ENCODE measurements at places on chromosomes 3 and 15.

DNA sequence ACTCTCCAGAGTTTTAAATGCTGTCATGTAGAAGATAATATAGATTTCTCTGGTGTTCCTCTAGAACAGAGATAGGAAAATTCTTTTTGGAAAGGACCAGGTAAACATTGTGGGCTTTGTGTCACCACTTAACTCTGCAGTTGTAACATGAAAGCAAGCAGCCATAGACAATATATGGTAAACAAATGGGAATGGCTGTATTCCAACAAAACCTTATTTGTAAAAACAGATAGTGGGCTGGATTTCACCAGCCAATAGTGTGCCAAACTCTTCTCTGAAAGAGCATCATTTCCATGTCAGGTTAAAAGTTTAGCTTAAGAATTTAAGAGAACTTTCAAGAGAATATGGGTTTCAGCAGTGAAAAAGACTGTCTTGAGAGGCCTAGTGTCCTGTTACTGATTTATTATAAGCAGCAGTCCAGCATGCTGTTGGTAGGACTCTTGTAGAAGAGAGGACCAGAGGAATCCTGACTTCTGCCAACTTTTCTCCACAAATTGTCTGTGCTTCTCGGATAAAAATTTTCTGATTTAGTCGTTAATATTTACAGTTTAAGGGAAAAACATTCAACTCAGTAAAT lies 107.7 kb downstream of the TCF12 start:
- DNase-seq = no peak

GRCh38 chr3:16509721-16510619 lies 3.5 kb downstream of the RFTN1 start:
- DNase-seq = no peak

DNA sequence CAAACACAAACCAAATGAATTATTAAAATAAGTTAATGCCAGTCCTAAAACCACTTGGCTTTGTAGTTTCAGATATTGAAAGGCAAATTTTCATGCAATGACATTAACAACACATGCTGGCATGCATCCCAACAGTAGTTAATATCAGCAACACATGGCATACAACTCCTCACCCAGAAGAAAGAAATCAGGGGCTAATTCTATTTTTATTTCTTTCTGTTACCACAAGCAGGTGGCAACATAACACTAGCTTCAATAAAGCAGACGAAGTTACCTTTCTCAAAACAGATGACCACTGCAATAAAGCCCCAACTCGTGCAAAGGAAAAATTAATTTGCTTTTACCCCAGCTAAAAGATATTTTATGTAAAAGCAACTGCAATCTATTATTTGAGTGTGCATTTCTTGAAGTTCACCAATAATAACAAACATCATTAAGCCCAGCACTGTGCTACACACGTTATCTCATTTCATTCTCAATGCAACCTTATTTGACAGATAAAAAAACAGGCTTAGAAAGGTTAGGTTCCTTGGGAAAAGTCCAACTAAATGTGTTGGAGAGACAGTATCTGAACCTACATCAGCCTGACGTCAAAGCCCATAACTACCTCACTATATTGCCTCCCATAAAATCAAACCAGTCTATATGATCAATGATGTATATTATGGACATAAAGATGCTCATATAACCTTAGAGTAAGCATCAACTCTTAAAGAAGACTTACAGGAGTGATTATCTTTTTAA lies 2.8 kb downstream of the TOP2B start:
- DNase-seq = no peak

GRCh38 chr15:29302871-29303270 lies 33.2 kb upstream of the NSMCE3 start:
- no peak for DNase-seq

GRCh38 chr3:149089395-149089794 lies 3.1 kb upstream of the HLTF start:
- DNase-seq = no peak

DNA sequence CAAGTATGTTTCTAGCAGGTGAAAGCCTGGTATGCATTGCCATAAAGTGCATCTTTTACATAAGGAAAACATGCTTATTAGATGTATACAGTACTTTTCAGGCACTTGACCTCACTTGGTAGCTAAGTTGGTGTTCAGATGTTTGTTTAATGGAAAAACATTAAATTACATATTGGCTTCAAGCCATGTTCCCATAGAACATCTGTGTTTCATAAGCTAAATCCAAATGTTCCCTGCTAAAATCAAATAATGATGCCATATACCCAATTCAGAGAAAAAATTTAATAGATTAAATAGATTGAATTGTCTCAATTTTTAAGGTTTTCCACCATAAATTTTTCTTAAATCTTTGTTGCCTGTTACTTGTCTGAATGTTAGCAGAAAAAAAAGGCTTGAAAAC lies 19.1 kb upstream of the RPL22L1 start:
- DNase-seq = no peak

GRCh38 chr3:171123915-171124314 lies 97.4 kb upstream of the SLC2A2 start:
- DNase-seq = no peak

GRCh38 chr15:63497642-63498467 lies 6.5 kb upstream of the USP3 start:
- no peak for DNase-seq

GRCh38 chr3:190495354-190495753 lies 18.5 kb upstream of the IL1RAP start:
- no peak for DNase-seq

DNA sequence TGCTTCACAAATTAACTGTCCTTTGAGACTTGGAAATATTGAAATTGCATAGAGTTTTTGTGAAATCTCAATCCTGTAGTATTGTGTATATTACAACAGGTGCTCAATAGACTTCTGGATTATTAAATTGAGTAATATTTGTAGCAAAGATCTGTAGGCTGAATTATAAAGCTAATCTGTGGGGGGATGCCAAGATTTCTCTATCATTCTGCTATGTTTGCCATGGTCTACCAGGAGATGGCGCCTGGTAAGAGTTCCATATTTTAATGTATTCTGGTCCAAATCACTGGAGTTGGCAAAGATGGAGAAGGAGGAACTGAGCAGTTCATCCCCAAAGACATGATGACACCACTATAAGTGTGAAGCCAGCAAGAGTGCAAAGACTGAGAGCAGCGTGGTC lies 340.9 kb upstream of the TPRG1 start:
- DNase-seq = no peak

DNA sequence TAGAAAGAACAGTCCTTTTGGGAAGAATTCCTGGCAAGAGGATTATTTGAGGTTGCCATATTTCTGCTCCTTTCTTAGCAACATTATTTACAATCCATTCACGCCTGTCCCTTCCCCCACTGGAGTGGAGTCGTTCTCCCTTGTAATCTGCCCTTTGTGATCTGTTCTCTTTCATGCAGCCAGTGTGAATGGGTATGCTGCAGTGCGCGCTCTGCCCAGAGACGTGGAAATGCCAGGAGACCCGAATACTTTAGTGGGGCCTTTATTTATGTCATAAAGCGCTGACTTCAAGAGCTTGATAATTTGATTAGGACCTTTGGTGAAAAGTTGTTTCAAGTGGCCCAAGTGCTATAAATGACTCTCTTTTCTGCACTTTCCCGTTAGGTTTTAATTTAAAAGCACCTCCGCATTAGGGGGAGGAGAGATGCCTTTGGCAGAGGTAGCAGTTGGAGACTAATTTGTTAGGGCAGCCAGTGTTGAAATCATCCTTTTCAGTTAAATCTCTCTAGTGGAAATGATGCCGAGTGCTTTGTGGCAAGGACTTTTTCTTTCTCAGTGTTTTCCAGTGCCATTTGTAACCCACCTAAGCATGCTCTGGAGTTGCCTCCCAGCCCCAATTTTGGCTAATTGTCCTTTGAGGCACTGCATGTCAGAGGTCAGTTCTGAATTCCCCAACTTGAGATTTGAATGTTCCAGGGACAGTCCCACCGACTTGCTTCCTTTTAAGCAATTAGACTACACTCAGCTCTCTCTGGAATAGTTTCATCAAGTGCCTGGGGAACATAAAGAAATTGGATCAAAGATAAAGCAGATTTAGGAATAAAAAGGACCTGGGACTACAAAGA lies 52.4 kb downstream of the PSMD6 start:
- DNase-seq = no peak

DNA sequence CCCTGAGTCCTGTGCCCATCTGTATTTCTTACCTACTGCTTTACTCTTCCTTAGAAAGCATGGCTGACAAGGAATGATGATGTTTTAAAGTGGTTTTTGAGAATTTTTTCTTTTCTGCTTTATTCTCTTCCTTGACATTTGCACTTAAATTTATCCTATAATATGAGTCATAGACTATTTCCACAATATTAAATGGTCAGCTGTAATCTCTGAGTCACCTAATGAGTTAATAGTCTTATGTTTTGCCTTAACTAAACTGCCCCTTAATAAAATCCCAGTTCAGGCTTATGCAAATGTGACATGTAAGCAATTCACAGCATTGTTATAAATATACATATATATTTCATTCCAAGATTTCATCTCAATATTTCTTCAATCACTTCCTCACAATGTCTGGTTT lies 23.8 kb downstream of the MEIS2 start:
- no peak for DNase-seq

DNA sequence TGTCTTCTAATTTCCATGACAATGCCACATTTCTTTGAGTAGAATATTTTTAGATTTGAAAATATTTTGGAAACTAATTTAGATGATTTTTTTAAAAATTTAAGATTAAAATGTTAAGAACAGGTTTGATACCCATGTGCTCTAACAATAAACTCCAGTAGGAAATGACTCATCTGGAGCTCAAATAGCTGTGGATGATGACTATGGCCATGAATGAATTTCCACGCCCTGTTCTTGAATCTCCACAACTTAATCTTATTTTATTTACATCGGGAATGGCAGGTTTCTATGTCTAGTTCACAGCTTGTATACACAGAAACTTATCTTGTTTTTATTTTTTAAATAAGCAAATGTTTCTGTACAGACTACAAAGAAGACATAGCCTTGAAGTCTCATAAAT lies 726.8 kb downstream of the NAALADL2 start:
- DNase-seq = no peak

DNA sequence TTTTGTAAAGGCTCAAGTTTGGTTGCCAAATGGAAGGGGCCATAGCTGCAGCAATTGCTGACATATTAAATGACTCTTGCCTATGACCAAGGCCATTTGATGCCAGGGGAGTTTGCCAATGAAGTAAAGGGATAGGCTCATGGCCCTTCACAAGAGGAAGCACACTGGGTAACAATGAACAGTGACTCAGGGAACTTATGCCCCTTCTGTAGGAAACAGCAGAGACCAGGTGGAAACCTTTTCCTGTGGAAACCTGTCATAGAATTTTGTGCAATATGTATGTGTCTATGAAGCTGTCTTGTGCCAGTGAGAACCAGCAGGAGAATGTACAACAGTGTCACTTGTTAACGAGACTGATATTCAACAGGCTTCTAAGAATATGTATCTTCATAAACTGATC lies 25.4 kb upstream of the AVEN start:
- no peak for DNase-seq

GRCh38 chr3:71166339-71167240 lies 416.9 kb downstream of the FOXP1 start:
- DNase-seq = no peak
